ENCODE measurements at places on chromosomes 16 and 17.

- no peak for DNase-seq
Observed at GRCh38 chr17:32917842-32918241, 10.1 kb upstream of the TMEM98 start.

GRCh38 chr17:4345581-4346252 is 20.8 kb downstream of the UBE2G1 start:
- DNase-seq, result no peak

DNA sequence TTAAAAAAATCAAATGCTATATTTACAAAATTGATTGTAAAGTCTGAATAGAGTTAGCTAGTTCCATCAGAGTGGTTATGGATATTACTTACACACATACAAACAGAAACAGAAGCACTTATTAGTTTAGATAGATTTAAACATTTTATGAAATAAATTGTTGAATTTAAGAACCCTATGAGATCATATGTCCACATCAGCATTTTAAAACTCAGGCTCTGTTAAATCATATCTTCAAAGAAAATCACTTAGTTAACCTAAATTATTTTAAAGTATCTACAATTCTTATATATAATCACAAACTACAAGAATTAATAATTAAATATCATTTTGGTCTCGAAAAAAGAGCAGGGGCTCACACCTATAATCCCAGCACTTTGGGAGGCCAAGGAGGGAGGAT is 42.5 kb downstream of the HELZ start:
- no peak for DNase-seq

DNA sequence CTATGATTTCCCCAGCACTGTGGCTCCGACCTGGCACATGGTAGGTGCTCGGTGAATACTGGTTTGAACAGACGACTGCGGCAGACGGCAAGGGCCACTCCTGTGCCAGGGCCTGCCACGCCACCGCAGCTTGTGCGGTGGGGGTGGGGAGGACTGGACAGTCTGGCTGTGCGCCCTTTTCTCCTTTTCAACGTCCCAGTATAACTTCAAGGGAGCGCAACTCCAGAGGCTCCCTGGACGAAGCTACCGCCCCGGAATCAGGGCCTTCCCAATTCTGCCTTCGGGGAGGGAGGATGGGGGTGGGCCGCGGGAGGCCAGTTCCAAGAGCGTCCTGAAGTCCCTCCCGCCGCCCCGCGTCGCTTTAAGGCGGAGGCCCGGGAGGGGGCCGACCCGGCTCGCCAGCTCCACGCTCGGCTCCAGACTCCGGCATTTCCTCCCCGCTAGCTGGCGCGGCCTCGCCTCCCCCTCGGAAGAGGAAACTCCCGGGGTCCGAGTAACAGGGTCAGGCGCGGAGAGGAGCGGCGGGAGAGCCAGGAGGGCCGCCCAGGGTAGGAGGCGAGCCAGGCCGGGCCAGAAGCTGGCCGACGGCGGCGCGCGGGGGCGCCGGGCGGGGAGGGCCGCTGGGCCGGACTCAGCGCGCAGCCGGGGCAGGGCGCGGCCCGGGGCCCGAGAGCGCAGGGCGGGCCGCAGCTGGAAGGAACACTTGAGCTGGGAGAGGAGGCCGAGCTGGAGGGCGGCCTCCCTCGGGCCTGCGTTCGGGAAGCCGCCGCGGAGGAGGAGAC is at the start of gene ITPRIPL2:
Gene ITPRIPL2 (plus strand): TSS at position 388 of the 782 bp plus-strand sequence. CDS start 498 bp downstream, outside the sequence.
- no peak for DNase-seq

GRCh38 chr16:56319376-56319775 is 106.0 kb downstream of the AMFR start:
- DNase-seq, result no peak

GRCh38 chr16:51763072-51763661 is 612.1 kb upstream of the SALL1 start:
- DNase-seq, result no peak

DNA sequence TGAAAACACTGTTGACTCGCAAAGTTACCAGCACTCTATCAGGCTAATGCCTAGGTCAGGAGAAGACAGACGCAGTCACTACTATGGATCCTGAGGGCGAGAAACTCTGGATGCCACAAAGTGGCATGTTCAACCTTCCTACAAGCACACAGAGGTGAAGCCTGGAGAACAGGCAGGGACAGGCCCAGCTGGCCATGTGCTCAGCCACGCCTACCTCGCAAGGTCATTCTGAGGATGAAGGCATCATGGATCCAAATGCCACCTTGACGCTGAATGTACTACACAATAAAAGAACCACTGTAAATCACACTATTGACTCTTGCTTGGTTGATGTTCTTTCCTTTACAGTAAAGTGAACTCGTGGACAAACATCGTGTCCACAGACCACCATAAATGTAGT is 85.8 kb downstream of the ANKRD11 start:
- no peak for DNase-seq

- DNase-seq, result no peak
Observed at GRCh38 chr17:39236450-39236927, 10.7 kb upstream of the STAC2 start.

DNA sequence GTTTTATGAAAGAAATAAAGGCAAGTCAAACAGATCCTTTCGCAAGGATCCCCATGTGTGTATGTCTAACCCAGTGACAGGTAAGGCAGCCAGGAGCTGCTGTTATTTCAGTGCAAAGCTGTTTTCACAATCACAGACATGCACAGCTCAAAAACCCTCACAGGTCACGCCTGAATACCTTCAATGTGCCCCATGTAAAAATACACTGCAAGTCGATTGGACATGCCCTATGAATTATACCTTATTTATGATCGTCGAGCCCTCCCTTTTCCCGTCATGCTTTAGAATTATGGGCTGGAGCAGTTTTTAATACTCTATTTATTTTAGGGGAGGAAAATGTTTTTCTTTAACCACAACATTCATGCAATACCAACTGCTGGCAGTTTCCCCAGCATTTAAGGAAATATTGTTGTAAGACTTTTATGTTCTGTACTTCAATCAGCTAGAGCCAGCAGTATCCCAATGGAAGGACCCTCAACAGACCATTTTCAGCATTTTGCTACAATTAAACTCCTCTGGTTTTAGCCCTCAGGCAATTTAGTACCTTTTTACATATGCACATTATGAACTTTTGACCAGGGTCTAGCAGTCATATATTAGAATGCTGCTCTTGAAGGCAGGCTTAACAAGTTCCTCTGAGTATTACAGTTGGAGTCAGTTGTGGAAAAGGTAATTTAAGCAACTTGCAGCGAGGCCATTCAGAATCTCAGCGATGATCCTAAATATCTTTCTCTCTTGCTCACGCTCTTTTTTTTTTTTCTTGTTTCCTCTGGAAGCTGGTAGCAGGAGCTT is 362.2 kb downstream of the WWOX start:
- DNase-seq, result no peak

DNA sequence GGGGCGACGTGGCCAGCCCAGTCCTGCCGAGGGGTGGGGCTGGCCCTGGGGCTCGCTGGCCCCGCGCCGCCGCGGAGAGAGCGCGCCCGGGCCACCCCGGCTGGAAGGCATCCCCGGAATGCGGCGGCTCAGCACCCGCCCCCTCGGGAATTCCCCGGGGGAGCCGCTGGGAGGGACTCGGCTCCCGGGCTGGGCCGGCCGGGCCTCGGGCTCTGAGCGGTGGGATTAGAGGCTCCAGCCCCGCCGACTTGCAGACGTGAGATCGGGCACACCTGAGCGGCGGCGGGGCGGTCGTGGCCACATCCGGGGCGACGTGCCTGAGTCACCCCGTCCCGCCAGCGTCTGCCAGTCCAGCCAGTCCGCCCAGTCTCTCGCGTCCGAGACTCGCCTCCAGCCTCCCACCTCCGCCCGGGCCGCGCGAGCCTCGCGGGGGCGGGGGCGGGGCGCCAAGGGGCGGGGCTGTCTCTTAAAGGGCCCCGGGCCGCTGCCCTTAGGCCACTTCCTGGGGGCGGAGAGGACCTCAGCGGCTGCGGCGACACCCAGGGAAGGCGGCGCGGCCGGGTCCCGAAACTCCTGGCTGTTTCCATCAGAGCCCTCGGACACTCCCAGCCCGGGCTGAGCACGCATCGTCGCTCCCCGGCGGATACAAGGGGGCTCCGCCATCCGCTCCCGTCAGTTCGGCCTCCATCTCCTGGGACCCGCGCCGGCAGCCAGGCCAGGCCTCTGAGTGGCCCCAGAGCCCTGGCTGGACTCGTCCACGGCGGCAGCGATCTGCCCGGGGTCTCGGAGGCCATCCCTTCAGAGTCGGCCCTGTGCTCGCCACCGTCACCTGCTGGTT is at the start of gene KCTD11:
Gene KCTD11 (plus strand): TSS at position 498 of the 838 bp plus-strand sequence.
- peak; percentile 57 for DNase-seq

DNA sequence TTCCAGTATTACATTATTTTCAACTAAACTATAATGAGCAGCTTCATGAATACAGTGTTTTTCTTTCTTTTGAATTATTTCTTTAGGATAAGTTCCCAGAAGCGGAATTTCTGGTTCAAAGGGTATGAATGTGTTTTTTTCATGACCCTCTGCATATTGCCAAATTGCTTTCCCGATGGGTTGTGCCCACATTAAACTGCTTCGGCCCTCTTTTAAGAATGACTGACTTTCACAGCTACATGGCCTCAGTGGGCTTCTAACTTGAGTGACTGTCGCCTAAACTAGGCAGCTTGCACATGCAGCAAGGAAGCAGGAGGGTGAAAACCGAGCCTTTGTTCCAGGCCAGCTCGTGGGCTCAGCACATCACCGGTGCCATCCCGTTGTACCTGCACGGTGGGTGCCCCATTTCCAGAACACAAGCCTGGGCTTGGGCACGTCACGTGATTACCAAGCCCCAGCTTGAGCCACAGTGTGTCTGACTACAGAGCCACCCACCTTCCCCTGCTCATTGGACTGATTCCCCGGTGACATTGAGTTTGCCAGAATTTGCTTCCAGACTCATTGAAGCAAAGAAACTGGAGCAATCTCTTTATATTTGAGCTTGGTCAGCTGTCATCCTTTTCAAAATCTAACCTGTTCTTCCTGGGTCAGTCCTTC is 112.8 kb downstream of the CLEC16A start:
- DNase-seq, result no peak

DNA sequence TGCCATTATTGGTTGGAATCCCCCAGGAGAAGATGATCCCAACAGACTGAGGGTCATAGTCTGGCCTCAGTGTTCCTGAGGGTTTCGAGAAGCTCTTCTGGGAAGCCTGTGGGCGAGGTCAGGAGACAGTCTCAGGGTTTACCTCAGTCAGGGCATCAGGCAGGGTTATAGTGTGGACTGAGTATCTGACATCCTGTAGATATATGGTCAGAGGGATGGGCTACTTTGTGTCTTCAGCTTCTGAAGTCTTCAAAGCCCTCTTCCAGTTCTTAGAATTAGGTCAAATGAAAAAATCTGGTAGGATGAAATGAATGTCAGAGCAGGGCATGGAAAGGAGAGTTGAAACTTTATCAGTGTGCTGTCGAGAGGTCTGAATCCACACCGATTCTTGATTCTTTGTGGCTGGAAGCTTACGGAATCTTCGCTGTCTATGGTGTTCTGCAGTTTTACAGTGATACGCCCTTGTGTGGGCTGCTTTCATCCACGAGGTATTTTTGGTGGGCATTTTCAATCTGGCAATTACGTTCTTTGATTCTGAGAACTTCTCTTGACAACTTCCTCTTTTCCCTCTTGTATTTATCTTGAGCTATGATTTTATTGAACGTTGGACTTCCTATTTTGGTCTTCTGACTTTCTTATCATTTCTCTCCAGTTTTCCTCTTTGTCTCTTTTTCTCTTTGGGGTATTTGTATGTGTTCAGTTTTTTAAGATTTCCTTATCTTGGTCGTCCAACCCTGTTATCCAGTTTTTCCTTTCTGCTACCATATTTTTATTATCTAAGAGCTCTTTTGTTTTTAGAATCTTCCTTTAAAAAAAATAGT is 30.4 kb downstream of the BPTF start:
- no peak for DNase-seq

- no peak for DNase-seq
Observed at GRCh38 chr17:46099865-46100264, 93.4 kb downstream of the KANSL1 start.

GRCh38 chr16:66103211-66103610 is 263.3 kb upstream of the CDH5 start:
- no peak for DNase-seq

Data from activated naive CD4-positive, alpha-beta T cell (primary cell).